ENCODE measurements at places on chromosomes 7 and 10. TPM values are rescaled to one million over a fixed set of nuclear protein-coding genes. Genes with fewer than 3 reads are reported as not detected.

Gene NKX1-2
- total RNA-seq, result not detected

Gene GRM8
- not detected for total RNA-seq

Gene SYNPO2L
- 0.05 TPM for total RNA-seq

Gene PTPRZ1
- total RNA-seq, result not detected

DNA sequence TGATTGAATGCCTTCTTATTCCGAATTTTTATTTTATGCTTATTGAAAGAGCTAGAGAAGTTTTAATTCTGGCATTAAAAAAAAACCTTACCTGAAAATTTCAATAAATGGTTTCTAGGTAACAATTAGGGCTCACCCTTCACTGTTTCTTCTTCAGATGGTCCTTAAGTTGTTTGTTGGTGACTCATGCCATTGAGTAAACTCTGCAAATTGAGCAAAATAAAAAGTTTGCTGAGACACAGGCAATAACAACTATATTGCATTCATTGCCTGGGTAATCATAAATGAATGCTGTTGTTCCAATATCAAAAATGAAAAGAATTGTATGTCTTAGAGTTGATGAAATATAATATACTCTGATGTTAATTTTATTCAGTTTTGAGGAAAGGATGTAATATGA is 300.3 kb downstream of the CDK14 start:
- H3K4me3 ChIP-seq, result no peak overlapping the region
- no peak for DNase-seq

GRCh38 chr7:7201578-7202374 is 19.4 kb downstream of the C1GALT1 start:
- peak; percentile 69 for DNase-seq
- peaks cover 71% of the 10 kb centered on the region for H3K4me1 ChIP-seq
- H3K4me3 ChIP-seq, result peak overlapping the region; percentile 44

DNA sequence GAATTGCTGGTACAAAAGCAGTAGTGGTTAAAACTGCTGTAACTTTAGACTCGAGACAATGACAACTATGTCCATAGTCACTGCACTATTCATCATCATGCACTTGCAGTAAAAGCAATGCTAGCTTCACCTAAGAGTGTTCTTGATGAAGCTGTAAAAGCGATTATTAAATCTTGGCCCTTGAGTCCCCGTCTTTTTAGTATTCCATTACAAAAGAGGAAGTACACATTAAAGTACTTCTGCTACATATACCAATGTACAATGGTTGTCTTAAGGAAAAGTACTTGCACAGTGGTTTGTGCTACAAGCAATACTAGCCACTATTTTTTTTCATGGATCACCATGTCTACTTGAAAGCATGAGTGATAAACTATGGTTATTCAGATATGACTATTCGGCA is 78.3 kb downstream of the ATAD1 start:
- peaks cover 1% of the 10 kb centered on the region for H3K4me1 ChIP-seq
- H3K36me3 ChIP-seq, result no peaks in the 10 kb centered on the region
- no peak for DNase-seq
- no peak overlapping the region for H3K4me3 ChIP-seq
- no peak overlapping the region for H3K27ac ChIP-seq
- peaks cover 12% of the 10 kb centered on the region for H3K27me3 ChIP-seq

DNA sequence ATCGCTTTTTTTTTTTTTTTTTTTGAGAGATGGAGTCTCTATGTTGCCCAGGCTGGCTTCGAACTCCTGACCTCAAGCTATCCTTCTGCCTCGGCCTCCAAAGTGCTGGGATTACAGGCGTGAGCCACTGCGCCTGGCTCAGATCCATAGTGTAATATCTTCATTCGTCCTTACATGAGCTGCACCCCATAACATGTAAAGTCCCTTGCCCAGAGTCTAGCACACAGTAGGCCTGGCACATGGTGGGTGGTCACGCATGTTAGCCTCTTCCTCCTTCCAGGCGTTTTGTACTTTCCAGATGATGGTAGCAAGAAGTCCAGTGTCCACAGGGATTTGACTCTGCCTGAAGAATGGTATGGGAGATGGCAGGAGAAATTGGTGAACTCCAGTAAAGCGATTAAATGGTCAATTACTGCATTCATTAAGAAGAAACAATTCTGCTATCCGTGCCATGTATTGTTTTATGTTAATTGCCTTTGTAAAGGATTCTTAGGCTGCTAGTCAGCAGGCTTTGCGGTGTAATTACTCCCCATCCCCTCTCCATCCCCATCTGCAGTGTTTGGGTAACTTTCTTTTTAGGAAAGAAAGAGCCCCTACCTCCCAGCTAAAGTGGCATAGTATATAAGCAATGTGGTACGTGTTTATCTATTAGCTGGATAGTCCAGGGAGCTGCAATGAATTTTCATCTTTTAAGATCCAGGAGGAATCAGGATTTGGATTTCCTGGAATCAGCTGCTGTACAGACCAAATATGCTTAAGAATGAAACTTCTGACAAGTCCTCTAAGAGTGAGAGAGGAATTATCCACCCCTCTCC is 1.2 kb downstream of the TPST1 start:
- peak overlapping the region; percentile 70 for H3K27ac ChIP-seq
- H3K4me1 ChIP-seq, result peaks cover 32% of the 10 kb centered on the region
- no peaks in the 10 kb centered on the region for H3K36me3 ChIP-seq
- H3K27me3 ChIP-seq, result peaks cover 20% of the 10 kb centered on the region
- DNase-seq, result no peak

DNA sequence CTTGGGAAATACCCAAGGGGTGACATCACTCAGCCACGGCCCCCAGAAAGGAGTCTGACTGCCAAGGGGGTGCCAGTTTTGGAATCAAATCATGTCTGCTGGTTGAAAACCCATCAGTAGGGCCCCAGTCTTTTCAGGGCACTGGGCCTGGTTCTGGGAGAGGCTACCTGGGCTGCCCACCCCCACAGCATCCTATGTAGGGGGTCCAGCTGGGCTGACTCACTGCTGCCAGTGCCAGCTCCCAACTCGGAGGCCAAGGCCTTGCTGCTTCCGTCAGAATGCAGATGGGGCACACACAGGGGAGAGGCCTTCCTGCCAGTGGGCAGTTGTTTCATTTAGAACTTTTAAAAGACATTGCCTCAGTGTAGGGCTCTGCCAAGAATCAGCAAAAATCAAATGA is 39.5 kb upstream of the DMBT1 start:
- peaks cover 13% of the 10 kb centered on the region for H3K4me1 ChIP-seq
- no peak overlapping the region for H3K4me3 ChIP-seq
- DNase-seq, result no peak
- H3K27ac ChIP-seq, result no peak overlapping the region

- peaks cover 5% of the 10 kb centered on the region for H3K27me3 ChIP-seq
- no peak for DNase-seq
- no peak overlapping the region for H3K4me3 ChIP-seq
Measured at GRCh38 chr10:28946479-28946878, 269.2 kb downstream of the BAMBI start.

Data from activated CD8-positive, alpha-beta T cell treated with anti-CD3 and anti-CD28 coated beads, Interleukin-2, amount 10 ng/mL, durations not matched to agents 7 days and 5 days (primary cell).